ENCODE measurements at places on chromosomes 11 and 22.

GRCh38 chr11:128824191-128825049 lies 42.7 kb downstream of the KCNJ1 start:
- no peak for DNase-seq

GRCh38 chr22:23068832-23069385 lies 1.4 kb upstream of the GNAZ start:
- no peak for DNase-seq

DNA sequence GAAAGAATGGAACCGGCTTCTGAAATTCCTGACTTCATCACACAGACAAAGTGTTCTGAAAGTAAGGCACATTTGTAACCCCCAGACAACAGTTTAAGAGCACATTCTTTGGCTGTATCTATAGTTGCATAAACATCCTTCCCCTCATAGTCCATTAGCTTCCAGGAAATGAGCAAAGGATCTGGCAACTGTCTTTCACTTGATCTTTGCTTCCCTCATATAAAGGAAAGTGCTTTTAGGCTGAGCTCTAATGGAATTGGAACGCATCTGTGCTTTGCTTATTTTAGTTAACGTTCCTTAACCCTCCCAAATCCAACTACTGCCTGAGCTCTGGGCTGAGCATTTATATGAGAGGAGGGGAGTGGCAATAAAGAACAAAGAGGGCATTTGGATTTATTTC lies 76.9 kb upstream of the API5 start:
- no peak for DNase-seq

DNA sequence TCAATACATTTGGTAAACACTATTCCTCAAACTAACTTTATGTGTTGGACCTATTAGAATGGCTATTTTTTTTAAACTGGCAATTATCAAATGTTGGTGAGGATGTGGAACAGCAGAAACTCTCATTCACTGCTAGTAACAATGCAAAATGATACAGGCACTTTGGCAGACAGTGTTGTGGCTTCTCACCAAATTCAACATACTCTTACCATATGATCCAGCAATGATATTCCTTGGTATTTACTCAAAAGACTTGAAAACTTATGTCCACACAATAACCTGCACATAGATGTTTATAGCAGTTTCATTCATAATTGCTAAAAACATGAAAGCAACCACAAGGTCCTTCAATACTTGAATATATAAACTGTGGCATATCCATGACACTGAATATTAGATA lies 112.5 kb upstream of the TP53AIP1 start:
- DNase-seq = no peak

DNA sequence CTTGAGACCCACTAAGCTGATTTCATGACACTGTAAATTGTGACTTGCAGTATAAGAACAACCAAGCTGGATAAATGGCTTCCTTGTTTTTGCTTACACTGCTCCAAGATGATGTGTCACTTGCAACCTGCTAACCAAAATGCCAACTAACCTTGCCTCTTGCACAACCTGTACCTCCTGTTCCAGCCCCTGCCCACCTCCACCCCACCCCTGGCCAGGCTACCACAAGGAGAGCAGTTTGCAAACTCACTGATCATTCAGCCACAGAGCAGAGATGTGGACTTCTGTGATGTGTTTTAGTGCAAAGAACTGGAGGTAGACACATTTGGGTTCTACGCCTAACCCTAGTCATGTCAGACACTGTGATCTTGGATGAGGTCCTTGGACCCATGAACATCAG lies 4.3 kb upstream of the APOL6 start:
- DNase-seq = no peak

GRCh38 chr22:23520863-23521440 lies 59.1 kb downstream of the IGLL1 start:
- no peak for DNase-seq

DNA sequence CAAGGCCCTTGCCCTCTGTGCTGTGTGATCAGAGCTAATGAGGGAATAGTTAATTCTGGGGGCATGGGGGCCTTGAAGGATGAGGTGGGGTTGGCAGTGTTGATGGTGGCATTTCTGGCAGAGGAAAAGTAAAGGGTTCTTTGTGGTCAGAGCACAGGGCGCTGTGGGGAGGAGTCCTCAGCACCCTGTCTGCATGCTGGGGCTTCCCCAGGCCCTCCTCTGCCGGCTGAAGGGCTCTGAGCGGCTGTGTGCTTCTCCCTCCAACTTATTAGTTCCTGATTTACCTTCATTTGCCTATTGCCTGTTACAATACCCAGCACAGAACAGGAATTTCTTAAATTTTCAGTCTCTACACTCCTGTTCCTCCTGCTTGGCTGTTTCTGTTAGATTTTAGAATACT lies 122.8 kb downstream of the HIPK3 start:
- DNase-seq = no peak

GRCh38 chr11:118074785-118075184 lies 2.1 kb upstream of the TMPRSS4 start:
- DNase-seq = no peak

GRCh38 chr11:69634590-69634989 lies 6.4 kb upstream of the CCND1 start:
- DNase-seq = no peak

- DNase-seq = no peak
Observed at GRCh38 chr11:91219535-91219934, 996.7 kb upstream of the CHORDC1 start.

DNA sequence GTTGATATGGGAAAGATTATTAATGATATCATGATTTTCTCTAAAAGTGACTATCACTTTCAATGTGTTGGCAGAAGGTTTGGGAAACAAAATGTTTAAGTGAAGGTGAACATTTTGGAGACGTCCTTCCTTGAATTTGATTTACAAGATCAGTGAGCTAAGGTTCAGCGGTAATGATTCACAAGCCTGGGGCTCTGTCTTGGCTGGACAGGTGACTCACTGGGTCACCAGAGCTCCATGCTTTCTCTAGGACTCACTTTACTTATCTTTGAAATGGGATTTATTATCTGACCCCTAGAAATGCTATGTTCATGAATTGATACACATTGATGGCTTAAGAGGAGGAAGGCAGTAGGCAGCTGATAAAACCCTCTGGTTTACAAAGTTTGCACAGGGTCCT lies 437.5 kb downstream of the NTM start:
- no peak for DNase-seq

DNA sequence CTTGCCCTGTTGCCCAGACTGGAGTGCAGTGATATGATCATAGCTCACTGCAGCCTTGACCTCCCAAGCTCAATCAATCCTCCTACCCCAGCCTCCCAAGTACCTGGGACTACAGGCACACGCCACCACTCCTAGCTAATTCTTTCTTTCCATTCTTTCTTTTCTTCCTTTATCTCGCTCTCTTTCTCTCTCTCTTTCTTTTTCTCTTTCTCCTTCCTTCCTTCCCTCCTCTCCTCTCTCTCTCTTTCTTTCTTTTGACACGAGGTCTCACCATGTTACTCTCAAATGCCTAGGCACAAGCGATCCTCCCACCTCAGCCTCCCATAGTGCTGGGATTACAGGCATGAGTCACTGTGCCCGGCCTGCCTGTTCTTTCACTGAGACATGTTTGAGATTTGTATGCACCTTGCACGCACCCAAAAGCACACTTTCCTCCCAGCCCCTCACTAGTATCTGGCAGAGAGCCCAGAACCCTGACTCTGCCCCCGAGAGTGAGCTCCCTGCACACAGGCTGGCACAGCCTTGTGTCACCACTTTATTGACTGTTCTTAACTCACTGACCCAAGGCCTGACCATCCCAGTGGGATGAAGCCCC lies 56.8 kb downstream of the CD6 start:
- DNase-seq = peak; percentile 70

GRCh38 chr11:55854704-55855103 lies 16.2 kb downstream of the OR5D16 start:
- no peak for DNase-seq

DNA sequence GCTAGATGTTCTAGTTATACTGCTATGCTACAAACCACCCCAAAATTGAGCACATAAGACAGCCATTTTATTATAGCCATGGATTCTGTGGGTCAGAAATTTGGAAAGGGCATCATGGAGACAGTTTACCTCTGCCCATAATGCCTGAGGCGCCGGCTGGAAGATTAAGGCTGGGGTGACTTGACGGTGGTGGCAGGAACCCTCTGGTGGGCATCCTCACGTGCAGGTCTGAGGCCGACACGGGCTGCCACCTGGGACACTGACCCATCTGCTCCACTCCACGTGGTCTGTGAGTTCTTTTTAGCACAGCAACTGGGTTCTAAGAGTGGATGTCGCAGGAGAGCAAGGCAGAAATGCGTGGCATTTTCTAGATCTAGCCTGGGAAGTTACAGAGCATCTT lies 40.0 kb upstream of the PRDM11 start:
- no peak for DNase-seq

- DNase-seq = no peak
Observed at GRCh38 chr11:114438303-114438702, 964 bp upstream of the REXO2 start.

- DNase-seq = no peak
Observed at GRCh38 chr11:134558258-134558835, 146.3 kb upstream of the B3GAT1 start.

GRCh38 chr11:119745112-119745511 lies 16.1 kb upstream of the NECTIN1 start:
- no peak for DNase-seq

DNA sequence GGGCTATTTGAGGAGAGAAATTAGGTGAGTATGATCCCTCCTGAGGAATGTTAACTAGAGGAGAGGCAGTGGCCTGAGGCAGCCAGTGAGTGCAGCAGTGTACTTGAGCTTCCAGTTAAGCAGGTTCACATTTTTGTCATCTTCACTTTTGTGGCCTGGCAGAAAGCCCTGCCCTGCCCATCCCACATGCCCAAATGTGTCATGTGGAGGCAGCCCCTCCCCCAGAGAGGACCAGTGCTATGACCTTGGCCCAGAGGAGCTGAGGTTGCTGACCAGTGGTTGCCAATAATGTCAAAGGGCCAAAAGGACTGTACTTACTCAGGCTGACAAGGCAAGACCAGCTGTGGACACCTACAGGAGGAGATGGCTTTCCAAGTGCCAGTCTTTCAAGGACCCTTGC lies 17.6 kb upstream of the GRK2 start:
- no peak for DNase-seq

DNA sequence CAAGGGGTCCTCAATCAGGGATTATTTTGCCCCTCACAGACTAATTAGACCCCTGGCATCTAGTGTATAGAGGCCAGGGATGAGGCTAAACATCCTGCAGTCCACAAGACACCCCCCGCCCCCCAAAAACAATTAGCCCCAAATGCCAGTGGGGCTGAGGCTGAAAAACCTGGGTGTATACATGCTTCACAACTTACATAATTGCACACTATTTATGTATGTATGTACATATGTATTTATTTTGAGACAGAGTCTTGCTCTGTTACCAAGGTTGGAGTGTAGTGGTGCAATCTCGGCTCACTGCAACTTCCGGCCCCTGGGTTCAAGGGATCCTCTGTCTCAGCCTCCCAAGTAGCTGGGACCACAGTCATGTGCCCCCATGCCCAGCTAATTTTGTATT lies 28.8 kb upstream of the SHANK2 start:
- DNase-seq = no peak

DNA sequence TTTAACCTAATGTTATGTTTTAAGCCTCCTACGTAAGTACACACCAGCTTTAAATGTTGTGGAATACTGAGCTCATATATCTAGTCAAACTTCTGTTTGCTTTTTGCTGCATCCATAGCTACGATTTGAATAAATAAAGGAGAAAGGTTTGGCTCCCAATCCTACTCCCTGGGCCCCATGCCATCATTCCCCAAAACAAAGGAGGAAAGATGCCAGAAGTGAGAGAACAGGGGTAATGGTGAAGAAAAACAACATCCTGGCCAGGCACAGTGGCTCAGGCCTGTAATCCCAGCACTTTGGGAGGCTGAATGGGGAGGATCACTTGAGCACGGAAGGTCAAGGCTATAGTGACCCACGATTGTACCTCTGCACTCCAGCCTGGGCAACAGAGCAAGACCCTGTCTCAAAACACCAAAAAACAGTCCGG lies 26.5 kb downstream of the SCGB1A1 start:
- no peak for DNase-seq

DNA sequence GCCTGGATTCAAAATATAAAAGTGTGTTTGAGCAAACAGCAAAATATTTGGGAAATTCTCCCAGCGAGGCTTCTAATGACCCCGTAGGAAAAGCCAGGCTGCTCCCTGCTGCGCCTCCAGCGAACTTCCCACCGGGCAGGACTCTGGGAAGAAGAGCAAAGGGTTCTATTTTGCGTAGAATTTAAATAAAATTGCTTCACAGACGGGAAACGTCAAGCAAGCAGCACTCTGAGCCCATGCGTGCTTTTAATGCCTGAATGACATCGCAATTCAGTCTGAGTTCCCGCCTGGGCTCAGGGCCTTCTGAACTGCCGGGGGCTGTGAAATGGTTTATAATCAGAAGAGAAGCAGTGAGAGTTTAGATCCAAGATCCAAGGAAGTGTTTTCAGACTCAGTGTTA lies 775.1 kb downstream of the BRD1 start:
- DNase-seq = no peak

DNA sequence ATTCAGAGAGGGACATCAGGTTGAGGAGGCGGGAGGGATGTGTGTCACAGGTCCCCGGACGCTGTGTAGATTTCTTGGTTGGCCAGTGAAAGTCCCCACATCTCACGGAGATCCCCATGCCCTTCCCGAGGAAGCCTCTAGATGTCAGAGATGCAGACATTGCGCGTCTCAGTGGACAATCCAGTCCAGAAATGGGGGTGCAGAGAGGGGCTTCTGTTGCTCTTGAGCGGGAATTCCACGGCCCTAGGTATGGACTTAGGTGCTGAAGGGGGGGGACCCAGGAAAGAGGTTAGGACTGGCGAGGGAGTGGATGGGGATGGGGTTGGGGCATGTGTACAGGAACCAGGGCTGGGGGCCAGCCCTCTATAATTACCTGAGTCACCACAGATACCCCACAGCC lies 7.0 kb downstream of the THY1 start:
- DNase-seq = no peak

DNA sequence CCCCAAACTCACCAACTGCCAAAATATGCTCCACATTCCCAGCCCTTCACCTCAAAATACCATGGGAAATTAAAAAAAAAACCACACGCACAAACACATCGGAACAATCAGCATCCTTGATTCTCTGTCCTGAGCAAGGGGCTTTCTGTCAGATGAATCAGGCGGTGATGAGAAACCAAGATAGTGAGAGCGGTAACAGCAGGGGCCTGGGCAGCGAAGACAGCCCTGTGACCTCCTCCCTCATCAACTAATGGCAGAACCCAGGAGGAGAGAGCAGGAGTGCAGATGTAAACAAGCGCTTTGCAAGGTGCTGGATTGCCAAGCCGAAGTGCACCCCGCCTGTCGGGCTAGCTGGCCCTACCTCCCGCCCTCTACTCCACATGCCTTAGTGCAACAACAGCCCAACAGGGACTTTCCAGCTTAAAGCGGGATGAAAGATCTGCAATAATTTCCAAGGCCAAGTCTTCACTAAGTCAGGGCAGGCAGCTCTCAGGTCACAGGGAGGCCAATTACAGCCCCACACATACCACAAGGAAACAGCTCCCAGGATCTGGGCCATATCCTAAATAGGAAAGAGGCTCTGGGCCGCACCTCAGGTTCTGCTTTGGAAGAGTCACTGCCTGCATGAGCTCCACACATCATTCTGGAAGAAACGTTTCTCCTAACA lies 72.2 kb upstream of the BID start:
- no peak for DNase-seq

- DNase-seq = no peak
Observed at GRCh38 chr11:20315800-20316199, 47.7 kb upstream of the HTATIP2 start.

- no peak for DNase-seq
Observed at GRCh38 chr11:99279266-99279665, 258.5 kb downstream of the CNTN5 start.
